Femur (tissue), 1 donor: ENCODE measurements at places on chromosomes 4 and X.

DNA sequence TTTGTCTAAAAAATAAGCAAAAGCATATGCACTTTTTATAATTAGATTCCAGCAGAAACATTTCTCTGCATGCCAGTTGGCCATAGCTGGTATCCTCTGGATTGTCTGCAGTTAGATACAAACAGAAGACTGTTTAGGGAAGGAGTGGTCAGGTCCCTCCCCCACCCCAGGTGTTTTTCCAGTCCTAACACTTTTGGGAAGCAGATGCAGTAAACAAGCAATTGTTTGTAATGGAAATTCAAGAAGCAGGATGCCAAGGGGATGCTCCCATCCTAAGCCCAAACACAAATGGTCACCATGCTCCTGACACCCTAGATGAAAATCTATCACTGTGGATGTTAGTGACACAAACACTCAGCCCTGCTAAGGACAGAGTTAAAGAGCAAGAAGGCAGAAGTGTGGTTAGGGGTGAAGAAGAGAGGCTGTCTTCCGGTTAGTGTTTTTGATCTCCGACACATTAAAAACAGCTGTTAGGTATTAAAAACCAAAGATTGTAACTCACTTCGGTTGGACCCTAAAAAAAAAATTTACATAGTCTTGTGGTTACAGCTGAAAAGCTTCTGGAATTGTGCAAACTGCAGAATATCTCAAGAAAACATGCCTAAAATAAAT lies 7.9 kb downstream of the LEF1 start:
- DNase-seq, result no peak

GRCh38 chrX:123665197-123665596 lies 67.7 kb downstream of the THOC2 start:
- no peak for DNase-seq

GRCh38 chrX:40172401-40173142 lies 74.8 kb upstream of the BCOR start:
- peak; percentile 74 for DNase-seq

GRCh38 chrX:7891928-7892327 lies 35.3 kb downstream of the PNPLA4 start:
- DNase-seq, result no peak

DNA sequence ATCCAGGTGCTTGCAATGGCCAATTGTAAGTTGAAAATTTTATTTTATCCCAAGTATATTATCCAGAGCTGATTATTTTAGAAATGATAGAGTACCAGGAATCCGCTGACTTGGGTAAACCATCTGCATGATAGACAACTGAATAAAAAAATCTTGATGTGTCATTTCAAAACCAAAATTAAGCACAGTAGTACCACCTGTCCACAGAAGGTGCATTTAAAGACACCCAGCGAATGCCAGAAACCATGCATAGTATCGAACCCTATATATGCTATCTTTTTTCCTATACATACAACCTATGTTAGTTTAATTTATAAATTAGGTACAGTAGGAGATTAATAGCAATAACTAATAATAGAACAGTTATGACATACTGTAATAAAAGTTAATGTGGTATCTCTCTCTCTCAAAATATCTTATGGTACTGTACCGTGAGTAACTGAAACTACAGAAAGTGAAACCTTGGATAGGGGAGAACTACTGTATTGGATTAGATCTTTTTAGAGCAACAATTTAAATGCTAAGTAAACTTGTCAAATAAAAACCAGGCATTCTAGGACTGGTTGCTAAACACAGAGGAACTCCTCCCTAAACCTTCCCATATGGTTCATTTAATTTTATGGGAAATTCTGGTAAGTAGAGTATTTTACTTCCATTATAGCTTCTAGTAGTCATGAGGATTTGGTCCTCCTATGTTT lies 6.2 kb downstream of the NEIL3 start:
- DNase-seq, result no peak

- DNase-seq, result no peak
Observed at GRCh38 chr4:22029803-22030202, 81.2 kb upstream of the KCNIP4 start.

DNA sequence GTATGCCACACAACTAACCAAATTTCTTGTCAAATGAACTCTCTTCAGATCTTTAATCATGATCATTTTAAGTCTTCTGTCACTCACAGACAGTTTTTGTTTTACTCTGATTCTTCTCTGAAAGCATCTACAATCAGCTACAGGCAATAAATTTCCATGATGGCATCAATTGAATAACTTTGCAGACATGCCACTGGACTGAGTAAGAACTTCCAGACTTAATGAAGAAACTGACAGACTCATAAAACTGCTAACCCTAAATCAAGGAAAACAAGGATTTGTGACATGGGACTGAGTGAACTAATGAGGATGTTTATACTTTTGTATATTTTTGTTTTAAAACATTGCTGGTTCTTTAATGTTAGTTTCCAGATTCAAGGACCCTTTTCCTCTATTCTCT lies 5.5 kb upstream of the PPP1R2C start:
- no peak for DNase-seq

DNA sequence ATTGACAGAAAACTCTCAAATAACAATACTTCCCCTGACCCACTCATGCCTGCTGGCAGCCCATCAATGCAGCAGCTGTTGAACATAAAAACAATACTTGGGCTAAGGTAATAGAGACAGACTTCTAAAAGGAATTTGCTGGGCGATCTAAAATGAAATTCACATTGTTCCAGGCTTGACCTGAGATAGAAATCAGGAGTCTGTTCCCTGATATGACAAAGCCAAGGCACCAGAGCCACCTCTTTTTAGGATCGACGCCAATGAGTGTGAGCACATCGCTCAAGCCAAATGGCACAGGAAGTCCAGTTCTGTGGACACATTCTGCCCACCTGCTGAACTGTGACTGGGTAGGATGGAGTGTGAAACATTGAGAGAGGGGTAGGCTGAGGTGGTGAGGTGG lies 4.9 kb downstream of the SEPTIN11 start:
- no peak for DNase-seq

GRCh38 chrX:53642337-53642736 lies 44.2 kb downstream of the HUWE1 start:
- no peak for DNase-seq

DNA sequence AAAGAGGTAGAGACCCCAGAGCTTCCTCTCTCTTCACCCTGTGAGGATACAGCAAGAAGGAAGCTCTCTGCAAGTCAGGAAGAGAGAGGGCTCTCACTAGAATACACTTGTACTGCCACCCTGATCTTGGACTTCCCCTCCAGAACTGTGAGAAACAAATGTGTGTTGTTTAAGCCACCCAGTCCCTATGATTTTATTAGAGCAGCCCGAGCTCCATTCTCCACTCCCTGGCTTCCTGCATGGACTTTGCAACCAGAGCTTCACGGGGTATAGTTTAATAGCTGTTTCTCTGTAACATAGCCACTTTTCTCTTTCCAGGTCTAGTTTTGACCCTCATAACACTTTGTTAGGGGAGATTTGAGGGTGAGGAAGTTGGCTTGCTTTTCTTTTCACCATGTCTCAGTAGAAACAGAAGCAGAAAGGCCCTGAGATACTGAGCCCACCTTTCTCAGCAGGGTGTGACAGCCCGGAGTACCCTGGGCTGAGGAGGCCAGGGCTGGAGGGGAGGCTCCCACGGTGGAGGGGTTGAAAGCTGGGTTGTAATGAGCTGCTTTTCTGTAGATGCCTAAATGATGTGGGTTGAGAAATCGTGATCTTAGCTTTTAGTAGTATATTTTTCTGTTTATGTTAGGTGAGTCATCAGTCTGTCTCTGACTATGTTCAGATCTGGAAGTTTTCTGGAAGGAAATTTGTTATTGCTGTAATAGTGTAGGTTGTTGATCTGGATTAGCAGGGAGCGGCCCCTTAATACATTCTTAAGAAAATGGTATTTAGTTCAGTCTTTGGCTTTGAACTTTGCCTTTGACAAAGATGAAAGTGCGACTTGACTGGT lies 118.6 kb downstream of the PTTG2 start:
- DNase-seq, result no peak

DNA sequence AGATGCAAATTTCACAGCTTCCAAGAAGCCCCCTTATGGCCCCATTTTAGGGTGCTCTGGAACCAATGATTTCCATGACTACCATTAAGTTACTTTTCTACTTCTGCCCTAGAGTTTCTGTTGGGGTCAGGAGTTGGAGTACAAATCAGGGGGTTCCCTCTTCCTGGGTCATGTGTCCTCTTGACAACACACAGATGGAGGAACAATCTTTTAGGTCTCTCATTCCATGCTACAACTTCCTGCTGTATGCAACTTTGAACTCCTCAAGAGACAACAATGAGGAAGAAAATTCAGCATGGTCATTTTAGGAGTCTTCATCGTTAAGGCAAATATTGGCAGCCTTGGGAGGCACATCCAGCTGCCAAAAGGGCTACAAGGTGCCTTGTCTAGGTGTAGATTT lies 79.7 kb downstream of the SEL1L3 start:
- no peak for DNase-seq

- DNase-seq, result no peak
Observed at GRCh38 chr4:88097301-88097700, 61.1 kb downstream of the ABCG2 start.

DNA sequence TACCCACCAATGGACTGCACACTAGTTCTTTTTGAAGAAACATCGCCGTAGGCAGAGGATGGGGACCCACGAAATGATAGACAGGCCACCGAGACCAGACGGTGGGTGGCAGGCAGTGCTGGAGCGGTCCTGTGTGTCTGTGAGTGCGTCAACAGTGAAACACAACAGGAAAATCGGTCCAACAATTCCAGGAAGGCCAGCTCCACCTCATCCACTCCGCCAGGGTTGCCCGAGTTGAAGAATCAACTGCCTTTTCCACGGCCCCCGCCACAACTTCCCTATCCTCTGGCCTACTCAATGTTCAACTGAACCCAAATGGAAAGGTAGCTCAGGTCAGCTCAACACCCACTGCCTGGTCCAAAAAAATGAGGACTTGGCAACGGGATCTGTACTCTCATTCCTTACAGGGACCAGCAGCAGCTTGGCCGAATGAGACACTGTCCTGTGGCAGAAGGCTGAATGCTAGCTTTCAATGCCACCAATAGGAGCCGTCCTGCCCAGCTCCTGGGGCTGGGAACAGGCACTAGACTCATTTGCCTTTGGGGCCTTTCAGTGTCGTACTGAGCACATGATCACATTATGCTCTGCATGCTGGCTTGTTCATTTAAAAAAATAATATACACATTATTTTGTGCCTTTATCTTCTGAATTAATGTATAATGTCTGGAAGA lies 43.5 kb downstream of the MID1 start:
- no peak for DNase-seq

DNA sequence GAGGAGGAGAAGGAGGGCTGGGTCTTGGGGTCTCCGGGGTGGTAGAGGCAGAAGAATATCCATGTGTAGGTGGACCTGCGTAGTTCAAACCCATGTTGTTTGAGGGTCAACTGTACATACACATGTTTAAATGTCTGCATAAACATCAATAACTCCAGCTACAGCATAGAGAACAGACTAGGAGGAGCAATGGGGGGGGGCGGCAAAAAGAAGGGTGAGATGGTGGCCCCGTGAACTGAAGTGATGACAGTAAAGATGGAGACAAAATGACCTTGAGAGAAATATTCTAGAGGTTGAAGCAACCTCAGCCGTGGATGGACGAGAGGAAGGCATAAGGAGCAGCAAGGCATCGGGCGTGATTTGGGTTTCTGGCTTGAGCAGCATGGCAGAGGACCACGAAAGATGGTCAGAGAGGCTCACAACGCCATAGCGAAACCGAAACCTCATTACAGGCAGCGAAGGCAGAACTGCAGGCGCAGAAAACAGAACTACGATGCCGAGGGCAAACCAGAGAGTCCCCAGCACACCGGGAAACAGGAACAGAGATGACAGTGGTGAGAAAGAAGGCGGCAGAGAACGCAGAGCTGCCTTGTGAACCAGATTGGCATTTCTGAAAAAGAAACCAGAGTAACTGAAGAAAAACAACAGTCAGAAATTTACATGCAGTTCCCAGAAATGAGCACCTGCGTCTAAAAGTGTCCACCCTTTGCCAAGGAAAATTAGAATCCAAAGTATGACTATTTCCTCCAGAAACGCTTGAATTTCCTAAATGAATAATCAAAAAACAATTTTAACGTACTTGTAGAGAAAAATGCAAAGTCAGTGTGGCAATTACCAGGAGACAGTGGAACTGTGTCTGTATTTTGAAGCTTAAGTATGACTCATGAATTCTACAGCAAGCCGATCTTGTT lies 50.3 kb upstream of the ENPP6 start:
- peak; percentile 47 for DNase-seq

- DNase-seq, result peak; percentile 25
Observed at GRCh38 chr4:47686294-47686872, 151.5 kb downstream of the CORIN start.
